ENCODE measurements at places on chromosomes 2 and 18. TPM values are rescaled to one million over a fixed set of nuclear protein-coding genes. Genes with fewer than 3 reads are reported as not detected.

C18orf54 gene
- polyA plus RNA-seq, result 12.6 TPM

GRCh38 chr2:164453656-164454305, 167.5 kb downstream of the GRB14 start:
- no peak for DNase-seq

GRCh38 chr18:51654488-51655326, 457.2 kb upstream of the MEX3C start:
- no peak for DNase-seq

GRCh38 chr18:56107821-56108477, 520.0 kb upstream of the TCF4 start:
- no peak for DNase-seq

DNA sequence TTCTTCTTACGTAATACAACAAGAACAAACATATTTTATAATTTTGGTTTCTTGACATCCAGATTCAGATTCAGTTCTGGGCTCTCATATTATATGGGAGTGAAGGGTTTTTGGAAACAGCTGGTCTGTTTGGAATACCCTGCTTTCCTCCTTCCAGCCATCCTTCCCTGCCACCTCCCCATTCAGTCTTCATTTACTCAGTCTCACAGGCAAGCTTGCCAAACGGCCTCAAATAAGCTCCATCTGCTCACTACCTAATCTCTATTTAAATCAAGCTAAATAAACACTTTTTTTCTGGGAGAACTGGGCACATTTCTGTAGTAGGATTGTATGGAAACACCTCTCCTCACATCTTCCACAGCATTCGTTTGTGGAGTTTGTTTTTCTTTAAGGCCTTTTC, 147.5 kb downstream of the RND3 start:
- DNase-seq, result no peak

- no peak for DNase-seq
Observed at GRCh38 chr2:21012557-21012937, 31.3 kb downstream of the APOB start.

DNA sequence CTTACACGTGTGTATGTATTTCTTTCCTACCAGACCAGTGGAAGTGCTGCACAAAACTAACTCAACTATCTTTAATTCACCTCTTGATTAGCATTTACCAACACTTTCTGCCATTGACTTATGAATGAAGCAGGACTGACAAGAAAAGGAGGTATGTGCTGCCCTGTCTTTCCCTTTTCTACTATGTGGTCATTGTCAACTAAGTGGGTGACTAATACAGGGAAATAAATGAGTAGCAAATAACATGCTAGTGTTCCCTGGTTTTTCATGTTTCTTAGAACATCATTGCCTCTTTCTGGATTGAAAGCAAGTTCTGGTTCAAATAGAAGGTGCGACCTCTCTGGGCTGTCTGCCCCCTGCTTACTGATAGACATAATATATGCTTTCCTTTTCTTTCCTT, 58.0 kb downstream of the LINC00305 start:
- no peak for DNase-seq

- DNase-seq, result no peak
Observed at GRCh38 chr18:48020337-48021250, 90.1 kb upstream of the SMAD2 start.

DNA sequence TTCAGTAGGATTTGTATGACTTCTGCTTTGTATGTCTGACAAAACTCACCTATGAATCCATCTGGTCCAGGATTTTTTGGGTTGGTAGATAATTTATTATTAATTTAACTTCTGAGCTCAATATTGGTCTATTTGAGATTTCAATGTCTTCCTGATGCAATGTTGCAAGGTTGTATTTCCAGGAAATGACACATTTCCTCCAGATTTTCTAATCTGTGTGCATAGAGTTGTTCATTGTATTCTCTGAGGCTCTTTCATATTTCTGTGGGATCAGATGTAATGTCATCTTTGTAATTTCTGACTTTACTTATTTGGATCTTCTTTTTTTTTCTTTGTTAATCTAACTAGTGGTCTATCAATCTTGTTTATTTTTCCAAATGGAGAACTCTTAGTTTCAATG, 584.7 kb upstream of the SETBP1 start:
- no peak for DNase-seq

DNA sequence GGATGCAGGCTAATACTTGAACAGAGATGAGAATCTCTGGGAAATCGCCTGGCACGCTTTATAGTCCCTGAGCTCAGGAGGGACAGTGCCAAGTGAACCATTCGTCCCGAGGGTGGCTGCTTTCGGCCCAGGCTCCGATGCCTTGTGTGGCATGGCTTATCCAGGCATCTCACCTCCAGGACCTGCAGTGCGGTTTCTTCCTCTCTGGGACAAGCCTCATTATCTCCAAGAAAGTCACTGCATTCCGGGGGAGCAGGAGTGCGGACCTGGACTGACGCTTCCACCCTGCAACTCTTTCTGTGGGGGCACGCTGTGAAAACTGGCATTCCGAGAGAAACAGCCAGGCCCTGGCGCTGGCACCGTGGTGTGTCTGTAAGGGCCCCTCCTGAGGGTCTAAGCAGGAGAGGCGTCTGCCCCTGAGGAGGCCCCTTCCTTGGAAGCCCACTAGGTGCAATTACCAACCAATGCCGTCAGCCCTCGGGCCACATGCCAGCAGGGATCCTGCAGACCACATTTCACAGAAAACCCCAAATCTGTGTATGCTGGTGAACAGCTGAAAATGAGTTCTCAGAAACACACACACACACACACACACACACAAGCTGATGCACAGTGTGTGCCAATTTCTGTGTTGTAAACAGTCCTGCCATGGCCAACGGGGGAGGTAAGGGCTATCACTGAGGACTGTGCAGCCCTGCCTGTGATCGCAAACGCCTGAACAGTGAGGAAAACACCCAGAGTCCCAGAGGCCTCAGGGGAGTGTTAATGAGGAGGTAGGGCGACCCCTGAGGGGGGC, 351.9 kb upstream of the SALL3 start:
- no peak for DNase-seq

All from left renal pelvis (tissue), 4 donors.